ENCODE measurements at places on chromosomes 1 and 21.

- DNase-seq, result no peak
Observed at GRCh38 chr1:7458946-7459345, 312.1 kb upstream of the VAMP3 start.

GRCh38 chr1:70288166-70288565, 66.4 kb downstream of the ANKRD13C start:
- no peak for DNase-seq

DNA sequence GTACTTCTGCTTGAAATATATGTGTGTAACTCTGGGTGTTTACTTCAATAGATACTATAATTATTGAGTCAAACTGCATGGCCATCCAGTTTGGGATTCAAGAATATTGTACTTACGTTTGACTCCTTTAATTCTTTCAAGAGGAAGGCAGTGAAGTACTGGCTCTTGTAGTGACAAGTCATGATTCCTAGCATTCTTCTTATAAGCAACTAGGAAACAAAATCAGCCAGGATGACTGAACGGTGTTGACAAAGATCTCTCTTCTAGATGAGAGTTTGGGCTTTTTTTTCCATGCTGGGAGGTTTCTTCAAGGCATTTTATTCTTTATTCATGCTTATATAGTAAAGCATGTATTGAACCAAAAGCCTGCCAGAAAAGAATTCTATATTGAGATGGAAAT, 58.3 kb downstream of the CLEC20A start:
- DNase-seq, result no peak

DNA sequence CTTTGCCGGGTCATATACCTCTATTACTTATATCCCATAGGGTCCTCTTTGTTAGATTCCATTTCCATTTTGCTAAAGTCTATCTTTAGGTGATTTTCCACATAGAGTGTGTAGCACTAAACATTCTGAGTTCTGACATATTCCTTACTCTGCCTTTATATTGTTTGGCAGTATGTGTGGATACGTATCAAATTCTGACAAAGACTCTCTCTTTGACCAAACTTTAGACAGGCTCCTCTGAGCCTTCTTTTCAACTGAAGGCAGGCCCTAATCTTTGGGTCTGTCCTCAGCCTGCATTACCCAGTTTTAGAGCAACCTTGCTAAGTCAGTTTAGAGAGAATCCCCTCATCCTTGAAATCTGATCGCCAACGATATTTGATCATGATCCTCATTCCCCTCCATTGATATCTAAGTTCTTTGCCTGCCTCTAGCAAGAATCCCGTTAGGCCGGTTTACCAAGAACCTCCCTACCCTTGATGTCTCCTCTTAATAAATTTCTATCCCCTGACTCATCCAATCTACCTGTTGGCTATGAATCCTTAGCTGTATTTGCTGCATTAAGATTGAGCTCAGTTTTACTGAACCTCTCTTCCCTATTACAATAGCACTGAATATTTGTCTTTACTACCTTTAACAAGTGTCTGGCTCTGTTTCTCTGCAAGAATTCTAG, 10.4 kb upstream of the PPT1 start:
- DNase-seq, result peak; percentile 48

DNA sequence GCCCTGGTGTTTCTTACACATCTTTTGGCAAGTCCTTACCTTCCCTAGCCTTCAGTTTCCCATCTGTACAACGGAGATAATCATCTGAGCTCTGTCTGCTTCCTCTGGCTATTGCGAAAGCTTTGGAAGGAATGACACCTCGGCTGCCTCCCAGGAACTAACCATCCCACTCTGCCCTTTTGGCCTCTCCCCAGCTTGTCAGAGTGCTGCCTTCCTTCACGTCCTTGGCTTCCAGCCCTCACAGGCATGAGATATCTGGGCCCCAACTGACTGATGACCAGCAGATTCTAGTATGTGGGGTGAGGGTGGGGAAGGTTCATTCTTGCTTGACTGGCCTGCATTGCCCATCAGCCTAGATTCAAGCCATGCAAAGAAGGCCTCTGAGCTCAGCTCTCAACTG, 253.1 kb upstream of the FGGY start:
- no peak for DNase-seq

DNA sequence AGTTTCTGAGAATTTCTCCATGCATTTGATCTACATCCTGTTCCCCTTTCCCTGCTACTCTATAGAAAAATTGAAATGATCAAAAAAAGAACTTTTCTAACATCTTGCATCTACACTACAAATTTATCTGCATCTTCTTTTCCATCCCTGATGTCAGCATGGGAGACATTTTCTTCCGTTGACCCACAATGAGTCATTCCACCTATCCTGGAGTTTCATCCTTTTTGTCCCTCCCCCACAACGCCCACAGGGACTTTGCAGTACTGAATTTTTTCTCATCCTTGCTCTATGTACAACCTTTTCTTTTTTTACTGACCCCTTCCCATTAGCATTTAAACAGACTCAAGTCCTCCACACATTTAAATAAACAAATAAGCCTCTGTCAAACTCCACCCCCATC, 112.2 kb upstream of the MROH9 start:
- no peak for DNase-seq

- no peak for DNase-seq
Observed at GRCh38 chr1:67601955-67602354, 83.0 kb upstream of the GADD45A start.

DNA sequence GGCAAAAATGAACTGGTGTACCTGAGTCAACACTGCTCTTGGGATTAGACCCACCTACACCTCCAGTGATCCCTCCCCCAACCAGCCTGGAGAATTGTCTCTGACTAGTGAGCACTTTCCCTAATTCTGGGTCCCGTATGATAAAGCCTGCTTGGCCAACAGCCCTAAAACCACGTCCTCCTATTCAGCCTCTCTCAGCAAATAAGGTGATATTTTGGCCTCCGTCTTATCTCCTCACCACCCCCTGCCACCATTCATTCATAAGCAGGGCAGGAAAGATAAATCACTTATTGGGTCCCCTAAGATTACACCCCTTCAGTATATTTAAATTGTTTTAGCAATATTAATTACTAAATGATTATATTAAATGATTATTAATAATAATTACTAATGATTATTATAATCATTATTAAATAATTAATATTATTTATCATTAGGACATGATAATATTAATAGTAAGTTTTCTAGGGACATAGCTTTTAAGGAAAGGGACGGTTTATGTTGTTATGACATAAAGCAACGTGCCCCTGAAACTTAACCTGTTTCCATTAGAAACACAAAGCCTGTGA, 108.0 kb downstream of the DUSP10 start:
- no peak for DNase-seq

DNA sequence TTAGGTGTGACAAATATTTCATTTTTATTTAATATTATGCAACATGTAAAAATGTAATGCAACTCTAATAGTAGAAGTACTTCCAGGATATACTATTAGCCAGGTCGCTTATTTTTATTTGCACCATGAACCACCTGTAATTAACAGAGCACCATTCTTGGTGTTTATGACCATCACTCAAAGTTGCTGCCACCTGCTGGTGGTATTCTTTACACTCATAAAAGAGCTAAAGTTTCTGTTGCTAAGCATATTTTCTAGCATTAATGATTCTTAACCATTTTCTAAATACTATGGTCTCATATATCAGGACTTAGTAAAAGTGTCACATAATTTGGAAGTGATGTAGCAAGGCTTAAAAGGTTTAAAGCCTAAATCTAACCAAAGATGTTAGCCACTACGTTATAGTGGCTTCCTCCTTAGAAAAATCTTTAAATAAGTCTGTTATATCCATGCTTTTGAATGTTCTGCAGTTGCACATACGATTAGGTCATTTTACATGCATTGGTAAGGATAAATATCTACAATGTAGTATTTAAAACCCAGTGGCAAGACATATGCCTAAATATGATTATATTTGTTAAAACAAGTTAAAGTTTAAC, 244.5 kb downstream of the NEGR1 start:
- DNase-seq, result peak; percentile 69

DNA sequence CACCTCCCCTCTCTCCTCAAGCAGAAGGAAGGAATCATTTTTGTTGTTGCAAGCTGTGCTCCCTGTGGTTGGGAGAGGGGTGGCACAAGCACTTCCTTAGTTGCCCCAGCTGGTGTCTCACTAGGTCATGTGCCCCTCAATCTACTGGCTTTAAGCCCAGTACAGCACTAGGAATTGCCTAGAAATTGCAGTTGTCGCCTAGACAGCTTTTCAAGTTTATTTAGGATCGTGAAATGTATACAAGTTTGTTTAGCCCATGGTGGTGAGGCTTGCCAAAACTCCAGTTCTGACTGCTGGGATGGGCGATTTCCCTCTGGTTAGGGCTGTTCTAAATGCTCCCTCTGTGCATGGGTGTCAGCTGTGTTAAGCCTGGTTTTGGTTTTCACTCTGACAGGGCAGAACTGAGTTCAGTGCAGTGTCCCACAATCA, 126.8 kb upstream of the ZNF644 start:
- DNase-seq, result no peak

DNA sequence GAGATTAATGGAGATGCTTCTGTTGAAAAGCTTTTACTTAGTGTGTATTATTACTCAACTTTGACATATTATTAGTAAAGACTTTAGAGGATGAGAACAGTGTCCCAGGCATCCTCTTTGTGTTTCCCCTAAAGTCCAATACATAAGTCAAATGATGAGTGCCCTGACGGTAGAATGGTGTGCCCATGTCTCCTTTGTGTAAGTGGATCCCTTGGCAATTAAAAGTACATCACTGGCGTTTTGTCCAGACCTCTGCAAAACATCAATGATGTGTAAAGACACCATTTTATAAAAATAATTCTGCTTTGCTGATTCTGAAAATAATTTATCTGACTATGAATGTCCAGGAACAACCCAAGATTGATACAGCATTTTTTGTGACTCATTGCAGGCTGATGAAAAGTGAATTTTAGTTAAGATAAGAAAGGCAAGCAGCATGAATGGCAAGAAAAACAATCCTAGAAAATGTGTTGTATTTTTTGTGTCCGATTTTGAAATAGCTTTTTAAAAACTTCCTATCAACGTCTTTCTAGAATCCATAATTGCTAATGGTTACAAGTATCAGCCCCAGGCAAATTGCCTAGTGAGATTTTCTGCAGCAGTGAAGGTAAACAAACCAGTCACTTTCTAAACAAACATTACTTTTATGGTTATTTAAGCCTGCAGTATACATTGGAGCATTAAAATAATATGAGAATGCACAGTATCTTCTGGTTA, 251.5 kb downstream of the PTPRC start:
- DNase-seq, result no peak

DNA sequence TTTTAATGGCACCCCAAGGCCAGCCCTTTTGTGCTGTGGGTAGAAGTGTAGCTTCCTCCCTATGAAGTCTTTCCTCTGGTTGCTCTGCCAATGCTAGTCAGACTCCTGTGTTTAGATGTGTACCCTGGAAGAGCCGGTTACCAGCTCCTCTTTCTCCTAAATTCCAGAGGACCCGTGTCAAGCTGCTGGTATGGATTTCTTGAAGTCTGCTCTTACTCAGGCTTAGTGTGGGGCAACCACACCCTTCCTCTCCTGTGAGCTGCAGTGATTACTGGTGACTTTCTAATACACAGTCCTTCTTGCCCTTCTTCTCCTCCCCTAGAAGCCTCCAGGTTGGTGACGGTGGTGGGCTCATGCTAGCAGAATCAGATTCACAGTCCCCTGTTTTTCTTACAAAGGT, 74.1 kb upstream of the AKT3 start:
- DNase-seq, result no peak

GRCh38 chr1:17009706-17010105, 2.0 kb downstream of the ATP13A2 start:
- no peak for DNase-seq

DNA sequence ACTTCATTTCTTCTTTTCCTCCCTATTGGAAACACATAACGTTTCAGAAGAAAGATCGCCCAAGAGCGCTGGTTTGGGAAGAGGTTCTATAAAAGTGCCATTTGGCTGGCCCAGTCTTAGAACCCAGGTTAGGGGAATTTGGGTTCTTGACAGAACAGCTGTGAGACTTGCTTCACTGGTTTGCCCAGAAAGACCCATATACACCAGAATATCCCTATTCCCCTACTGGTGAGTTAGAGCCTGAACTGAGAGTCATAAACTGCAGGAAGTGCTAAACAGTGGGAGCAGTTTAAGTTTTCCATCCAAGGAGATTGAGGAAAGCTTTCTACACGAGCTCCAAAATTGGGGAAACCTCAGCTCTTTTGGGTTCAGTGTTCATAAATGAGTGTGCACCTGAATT, 275.2 kb downstream of the VAV3 start:
- DNase-seq, result no peak

GRCh38 chr1:111959436-111959835, 30.0 kb downstream of the KCND3 start:
- DNase-seq, result no peak

DNA sequence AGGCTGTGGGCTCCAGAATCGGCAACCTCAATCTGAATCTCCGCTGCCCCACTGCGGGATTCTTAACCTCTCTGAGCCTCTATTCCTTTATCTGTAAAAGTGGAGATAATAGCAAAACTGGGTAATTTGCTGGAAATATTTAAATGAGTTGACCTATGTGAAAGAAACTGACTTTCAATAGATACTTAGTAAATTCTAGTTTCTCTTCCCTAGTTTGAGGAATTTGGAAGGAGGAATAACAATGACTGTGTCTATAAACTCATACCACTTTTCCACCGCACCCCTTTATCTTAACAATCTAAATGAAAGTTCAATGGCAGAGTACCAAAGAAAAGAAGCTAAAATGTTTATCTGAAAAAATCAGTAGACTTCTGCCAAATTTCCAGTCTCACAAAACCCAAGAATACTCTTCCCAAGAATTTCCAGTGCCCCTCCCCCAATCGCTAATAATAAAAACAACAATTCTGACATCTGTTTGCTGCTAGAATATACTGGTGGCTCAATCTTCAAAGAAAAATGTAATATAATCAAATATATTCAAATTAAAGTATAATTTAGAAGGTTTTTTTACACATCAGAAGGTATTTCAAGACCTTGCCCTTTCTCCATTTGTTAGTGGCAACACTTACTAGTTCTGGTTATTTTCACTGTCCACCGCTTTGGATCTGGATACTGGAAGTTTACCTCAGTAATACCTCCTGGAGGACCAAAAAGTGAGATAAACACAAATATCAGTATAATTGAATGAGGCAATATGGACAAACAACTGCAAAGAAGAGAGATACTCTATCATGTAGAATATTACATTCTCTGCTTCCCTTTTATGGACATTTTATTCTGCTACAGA, 171.2 kb downstream of the LTN1 start:
- no peak for DNase-seq

- no peak for DNase-seq
Observed at GRCh38 chr1:216721863-216722262, 1.4 kb downstream of the ESRRG start.

DNA sequence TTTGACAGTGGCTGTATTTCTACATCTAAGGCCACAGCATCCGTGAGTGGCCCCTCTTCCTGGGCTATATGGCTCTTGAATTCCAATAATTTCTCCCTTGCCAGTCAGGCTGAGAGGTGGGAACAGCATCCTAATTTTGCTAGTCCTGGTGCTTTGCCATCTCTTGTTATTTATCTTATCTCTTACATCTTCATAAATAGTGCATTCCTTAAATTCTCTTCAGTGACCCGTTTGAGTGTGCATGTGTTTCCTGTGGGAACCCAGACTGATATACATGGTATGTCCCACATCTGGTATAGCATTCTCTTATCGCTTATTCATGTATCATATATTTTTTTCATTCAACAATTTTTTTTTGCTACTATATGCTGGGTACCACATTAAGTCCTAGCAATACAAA, 9.9 kb downstream of the S100A11 start:
- DNase-seq, result no peak

- DNase-seq, result no peak
Observed at GRCh38 chr1:227725046-227725445, 10.1 kb downstream of the JMJD4 start.

GRCh38 chr1:25809283-25809926, 9.4 kb downstream of the SELENON start:
- no peak for DNase-seq

GRCh38 chr1:225835856-225836255, 25.9 kb downstream of the EPHX1 start:
- DNase-seq, result no peak
